ENCODE measurements at places on chromosomes 2 and 18.
A peak's percentile ranks its signal among the peaks of the same experiment; 100 is the strongest.

GRCh38 chr2:147045113-147045512, 799.7 kb upstream of the ACVR2A start:
- peak; percentile 10 for DNase-seq

DNA sequence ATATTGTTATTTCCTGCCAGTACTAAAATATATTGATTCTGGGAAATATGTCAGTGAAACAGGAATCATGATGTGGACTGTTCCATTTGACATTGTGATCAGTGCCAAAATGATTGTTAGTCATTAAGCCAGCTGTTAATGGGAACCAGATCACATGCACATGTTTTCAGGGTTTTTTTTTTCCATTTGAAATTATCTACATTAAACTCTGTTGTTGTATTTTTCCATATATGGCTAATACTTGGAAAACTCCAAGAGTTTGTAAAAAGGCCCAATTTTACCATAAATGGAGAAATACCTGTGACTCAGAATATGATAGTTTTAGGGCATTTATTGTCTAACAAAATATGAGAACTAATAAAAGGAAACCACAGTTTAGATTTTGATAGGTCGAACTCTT, 13.4 kb downstream of the ITGAV start:
- no peak for DNase-seq

GRCh38 chr2:221546505-221547225, 25.4 kb downstream of the EPHA4 start:
- no peak for DNase-seq

GRCh38 chr2:27571197-27571596, 11.6 kb upstream of the ZNF512 start:
- DNase-seq = no peak

DNA sequence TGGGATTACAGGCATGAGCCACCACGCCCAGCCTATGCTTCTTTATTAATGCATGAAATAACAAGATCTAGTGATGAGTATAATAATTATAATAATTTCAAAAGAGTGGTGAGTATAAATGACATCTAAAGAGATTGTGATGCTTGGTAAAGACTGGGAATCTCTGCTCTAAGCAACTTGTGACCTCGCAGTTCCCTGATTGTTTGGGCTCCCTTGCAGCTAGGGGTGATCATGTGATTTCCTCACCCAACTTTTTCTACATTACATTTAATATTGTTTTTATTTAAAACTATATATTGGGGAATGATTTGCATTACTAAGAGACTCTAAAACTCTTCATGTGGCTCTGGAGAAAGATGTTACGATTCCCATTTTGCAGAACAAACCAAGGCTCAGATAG, 4.1 kb upstream of the PPM1B start:
- no peak for DNase-seq

DNA sequence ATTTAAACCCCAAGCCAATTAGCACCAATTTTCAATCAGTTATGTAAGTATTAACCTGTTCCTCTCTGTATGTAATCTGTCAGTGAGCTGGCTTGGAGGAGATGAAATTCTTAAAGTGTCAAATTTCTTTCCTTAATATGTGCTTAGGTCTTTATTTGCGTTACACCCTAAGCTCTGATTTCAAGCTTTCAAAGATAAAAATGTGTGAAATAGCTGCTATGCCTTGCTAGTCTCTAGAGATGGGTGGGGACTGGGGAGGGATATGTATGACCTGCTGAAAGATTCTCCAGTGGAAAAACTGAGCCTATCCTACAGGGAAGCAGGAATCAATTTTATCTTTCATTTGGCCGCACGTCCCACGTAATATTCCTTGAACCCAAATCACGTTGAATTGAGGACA, 264.5 kb downstream of the RND3 start:
- no peak for DNase-seq

DNA sequence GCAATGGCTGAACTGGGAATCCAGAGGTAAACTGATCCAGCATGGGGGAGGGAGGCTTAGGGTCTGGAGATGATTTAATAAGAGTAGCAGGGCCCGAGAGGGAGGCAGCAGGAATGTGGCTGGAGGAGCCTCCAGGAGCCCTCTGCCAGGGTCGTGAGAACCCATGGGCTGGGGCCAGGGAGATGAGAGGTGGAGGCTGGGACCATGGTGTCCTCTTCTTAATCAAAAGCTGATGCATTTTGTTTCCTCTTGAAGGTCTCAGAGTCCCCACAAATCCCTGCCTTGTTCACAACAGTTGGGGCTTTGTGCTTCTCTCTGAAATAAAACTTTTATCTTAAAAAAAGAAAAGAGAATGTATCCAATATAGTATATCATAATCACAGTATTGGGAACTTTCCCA, 123.7 kb upstream of the ZNF516 start:
- no peak for DNase-seq

DNA sequence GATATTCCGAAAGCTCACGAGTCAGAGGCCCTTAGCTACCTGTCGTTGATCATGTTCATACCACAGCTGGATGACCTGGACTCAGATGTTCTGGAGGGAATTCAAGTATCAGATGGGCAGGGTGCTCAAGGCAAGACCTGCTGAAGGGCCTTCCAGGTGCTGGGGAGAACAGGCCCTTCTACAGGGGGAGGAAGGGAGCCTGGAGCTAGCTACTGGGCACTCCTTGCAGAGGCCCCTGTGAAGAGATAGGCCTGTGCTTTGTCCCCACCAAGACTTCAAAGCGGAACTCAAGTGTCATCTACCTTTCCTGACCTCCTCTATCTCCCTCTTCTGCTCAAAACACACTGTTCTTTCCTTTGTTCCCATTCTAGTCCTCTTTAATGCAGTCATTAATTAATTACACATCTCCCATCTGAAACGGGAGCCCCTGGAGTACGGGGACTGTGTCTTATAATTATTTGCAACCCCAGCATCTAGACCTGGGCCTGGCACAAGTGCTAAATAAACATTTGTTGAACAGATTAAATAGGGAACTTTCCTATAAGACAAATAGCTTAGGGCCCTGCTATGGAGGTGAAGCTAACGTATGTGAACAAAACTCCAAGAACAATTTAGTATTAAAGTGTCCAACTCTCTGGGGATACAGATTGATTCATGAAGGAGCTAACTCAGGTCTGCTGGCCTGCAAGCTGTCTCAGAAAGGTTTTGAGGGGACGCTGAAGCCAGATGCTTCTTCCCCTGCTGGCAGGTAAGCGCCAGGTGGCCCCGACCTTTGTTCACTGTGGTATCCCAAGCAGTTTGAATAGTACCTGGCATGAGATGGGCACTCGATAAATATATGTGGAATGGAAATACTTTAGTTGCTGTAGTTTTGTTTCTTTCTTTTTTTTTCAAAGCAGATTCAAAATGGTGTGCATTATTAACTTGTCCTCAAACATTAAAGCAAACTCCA, 22.0 kb downstream of the RHOB start:
- no peak for DNase-seq

DNA sequence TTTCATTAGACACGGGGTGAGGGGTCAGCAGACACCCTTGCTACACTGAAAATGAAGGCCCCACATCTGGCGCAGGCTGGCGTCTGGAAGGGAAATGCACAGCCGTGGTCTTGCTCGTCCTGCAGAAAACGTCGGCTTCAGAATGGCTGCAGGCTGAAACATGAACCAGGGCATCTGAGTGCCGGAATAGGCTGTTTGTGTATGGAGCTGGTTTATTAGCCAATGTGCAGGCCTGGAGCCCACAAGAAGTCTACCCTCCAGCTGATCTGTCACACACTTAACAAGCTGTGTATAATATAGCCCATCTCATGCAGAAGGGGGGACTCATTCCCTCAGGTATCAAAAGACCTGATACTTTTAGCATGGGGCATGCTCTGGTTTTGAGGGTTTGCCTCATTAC, 153.4 kb upstream of the SOX11 start:
- DNase-seq = no peak

DNA sequence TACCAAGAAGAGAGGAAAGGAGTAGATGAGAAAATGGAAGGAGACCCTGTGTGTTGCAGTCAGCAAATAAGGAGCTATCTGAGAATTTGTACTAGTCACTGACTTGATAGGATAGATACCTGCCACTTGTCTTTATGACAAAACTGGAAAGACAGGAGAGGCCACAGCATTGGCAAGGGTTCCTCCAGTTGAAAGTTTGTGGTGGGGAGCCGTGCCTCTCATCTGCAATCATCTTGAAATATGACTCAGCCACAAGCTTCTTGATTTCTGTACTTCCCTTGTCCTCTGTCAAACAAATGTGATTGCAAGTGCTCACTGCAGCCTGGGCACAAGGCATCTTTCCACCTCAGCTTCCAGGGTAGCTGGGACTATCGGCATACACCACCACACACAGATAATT, 99.1 kb downstream of the GREB1L start:
- DNase-seq = no peak

GRCh38 chr2:226354434-226354833, 445.2 kb downstream of the IRS1 start:
- DNase-seq = no peak

GRCh38 chr18:78722386-78722785, 257.2 kb upstream of the SALL3 start:
- DNase-seq = no peak

- DNase-seq = no peak
Observed at GRCh38 chr18:11672846-11673454, 16.1 kb upstream of the GNAL start.

GRCh38 chr18:54279477-54280219, 10.3 kb downstream of the POLI start:
- no peak for DNase-seq

- DNase-seq = no peak
Observed at GRCh38 chr2:149329489-149330126, 779 bp upstream of the LYPD6 start.

Measured in stimulated activated CD4-positive, alpha-beta T cell treated with anti-CD3 and anti-CD28 coated beads, TNF-alpha, amount 100 ng/mL, for 4 hours (primary cell).